Naive thymus-derived CD4-positive, alpha-beta T cell (primary cell): ENCODE measurements at places on chromosomes 1 and 21.

GRCh38 chr1:22472596-22472995 lies 20.9 kb downstream of the ZBTB40 start:
- DNase-seq, result no peak

- DNase-seq, result no peak
These were observed 24.8 kb downstream of the FBXO2 start for GRCh38 chr1:11629184-11630016.

- peak; percentile 34 for DNase-seq
These were observed 16.5 kb downstream of the SLC2A7 start for GRCh38 chr1:9009438-9010370.

DNA sequence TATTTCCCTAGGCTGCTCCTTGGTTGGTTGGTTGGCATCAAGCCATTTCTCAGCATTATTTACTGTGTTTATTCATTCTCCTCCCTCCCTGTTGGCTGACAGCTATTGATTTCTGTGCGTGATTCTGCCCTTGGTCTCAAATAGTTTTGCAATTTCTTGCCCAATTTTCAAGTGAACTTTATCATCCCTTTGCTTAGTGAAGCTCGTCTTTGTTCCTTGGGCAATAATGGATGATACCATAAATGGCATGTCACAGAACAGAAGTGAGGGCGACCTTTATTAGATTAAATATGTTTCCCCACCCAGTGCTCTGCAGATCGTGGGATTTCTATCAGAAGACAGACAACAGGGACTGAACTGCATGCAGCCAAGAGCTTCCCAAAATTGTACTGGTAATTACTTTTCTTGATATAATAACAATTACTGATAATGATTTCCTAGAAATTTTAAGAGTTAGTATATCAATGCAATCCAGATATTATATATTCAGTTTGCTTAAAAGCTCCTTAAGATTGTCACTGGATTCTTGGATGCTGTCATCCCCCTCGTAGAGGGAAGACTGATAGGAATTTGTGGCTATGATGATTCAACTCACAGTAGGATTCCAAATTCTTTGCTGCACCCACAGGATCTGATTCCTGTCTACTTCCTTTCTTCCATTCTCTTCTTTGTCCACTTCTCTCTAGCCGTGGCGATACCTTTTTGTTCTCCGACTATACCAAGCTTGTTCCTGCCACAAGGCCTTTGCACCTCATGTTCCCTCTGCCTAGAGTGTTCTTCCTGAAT lies 122.1 kb upstream of the KAZN start:
- no peak for DNase-seq

DNA sequence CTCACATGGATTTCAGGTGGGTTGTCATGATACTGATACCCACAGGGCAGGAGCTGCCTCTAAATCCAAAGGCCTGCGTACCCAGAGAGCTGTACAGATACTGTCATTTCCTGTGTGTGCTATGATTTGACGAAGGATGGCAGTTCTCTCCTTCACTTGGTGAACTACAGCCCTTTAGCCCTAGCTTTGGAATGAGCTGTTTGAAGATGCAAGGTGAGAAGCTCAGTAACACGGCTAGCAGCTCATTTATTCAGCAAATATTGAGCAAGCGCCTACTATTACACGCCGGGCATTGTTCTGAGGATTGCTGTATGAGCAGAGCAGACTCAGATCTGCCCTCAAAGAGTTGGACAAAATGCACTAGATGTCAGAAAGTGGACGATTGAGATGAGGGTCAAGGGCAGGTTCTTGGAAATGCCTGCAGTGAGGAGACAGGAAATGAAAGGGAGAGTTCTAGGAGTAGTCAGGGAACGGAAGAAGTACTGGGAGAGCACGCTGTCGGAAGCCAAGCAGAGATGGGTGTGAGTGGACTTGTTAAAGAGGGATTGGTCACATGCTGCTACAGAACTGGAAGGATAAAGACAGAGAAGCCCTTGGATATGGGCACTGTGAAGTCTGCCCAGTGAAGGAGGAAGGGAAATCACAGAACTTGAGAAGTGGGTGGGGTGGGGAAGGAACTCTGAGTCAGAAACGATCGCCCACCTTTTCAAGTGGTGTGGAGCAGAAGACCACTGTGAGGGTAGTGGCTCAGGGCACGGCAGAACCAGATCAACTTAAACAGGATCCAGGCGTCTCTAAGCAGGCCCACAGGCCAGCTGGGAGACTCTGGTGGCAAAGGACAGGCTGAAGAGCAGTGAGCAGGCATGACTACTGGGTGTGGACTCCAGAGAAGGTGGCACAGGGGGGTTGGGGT lies 7.1 kb downstream of the PTGFRN start:
- no peak for DNase-seq
